Posterior vena cava (tissue), 2 donors: ENCODE measurements at places on chromosomes 6 and 20.

- no peak for DNase-seq
Measured at GRCh38 chr6:142841915-142842314, 103.1 kb downstream of the HIVEP2 start.

- DNase-seq, result no peak
Measured at GRCh38 chr20:13142143-13142542, 78.9 kb upstream of the ISM1 start.

DNA sequence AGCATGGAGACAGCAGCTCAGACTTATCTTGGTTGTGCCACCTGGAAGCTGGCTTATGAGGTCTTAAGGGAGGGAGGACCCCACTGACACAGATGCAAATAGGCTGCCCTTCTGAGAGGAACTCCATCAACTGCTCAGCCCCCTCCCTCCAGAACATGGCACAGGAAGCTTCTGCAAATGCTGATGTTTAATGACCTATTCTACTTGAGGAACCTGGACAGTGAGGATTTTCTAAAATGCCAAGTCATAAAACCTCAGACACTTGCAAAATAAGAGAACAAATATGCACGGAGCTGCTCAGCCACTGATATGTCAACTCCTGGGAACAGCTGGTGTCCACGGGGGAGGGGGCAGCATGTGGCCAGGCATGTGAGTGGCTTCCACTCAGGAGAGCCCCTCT lies 3.5 kb downstream of the CST9 start:
- DNase-seq, result no peak

DNA sequence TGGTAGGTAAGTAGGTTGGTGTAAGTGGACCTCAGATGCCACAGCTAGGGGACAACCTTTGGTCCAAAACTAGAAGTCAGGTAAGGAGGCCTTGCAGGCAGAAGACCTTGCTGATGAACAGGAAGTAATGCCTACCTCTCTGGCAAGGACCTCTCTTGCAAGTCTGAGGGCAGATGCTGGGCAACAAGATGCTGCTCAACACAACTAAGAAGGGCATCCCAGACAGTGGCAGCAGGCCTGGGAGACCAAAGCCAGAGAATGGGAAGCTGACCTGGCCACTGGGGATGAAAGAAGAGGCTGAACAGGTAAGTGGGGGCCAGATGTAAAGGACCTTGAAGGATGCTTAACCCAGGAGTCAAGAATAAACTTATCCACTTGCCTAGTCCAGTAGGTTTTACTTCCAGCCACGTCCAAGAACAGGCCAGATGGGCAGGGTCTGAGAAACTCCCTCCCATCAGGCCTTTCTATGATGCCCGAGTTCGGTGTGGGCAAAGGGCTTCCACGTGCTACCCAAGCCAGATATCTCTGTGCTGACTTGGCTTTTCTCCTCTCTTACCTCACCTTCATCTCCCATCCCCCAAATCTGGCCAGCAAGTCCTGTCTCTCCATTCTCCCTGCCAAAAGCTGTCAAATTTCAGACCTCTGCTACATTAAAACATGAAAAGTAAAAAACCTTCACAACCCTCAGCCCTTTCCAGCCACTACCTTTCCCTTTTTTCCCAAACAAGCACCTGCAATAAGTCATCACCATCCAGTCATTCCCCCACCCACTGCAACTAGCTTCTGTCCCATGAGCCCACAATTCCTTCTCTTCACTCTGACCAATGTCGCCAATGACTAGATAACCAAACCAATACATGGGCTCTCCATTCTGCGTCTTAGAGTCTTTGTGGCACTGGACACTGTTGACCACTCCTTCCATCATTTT lies 11.5 kb upstream of the PLCG1 start:
- no peak for DNase-seq

GRCh38 chr6:7544597-7544996 lies 3.1 kb downstream of the DSP start:
- no peak for DNase-seq

DNA sequence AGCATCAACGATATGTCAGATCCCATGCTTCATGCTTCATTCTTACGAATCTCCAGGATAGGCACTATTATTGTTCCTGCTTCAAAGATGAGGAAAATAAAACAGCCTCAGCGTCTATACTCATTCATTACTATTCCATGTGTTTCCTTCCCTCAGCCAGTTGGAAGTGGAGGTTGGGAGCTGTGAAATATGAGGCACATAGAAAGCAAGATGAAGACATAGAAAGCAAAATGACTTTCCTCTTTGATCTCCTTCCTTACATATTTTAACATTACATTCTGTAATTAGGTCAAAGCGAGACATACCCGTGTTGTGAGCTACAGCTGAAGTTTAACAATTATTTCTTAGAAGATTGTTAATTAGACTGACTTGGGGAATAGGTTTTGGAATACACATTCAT lies 125.4 kb downstream of the FYN start:
- no peak for DNase-seq

DNA sequence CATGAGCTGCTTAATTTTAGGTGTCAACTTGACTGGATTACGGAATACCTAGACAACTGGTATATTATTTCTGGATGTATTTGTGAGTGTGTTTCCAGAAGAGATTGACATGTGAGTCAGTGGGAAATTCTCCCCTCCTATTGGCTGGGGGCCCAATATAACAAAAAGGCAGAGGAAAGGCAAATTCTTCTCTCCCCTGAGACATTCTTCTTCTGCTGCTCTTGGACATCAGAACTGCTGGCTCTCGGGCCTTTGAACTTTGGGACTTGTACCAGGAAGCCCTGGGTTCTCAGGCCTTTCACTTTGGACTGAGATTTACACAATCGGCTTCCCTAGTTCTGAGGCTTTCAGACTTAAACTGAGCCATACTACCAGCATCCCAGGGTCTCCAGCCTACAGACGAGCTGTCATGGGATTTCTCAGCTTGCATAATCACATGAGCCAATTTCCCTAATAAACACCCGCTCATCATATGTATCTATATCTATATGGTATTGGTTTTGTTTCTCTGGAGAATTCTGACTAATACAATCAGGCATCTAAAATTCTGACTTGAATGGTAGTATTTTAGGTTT lies 7.6 kb upstream of the BTN3A3 start:
- DNase-seq, result no peak

- no peak for DNase-seq
Measured at GRCh38 chr6:43827898-43828297, 57.9 kb downstream of the VEGFA start.

- no peak for DNase-seq
Measured at GRCh38 chr20:48754292-48754691, 73.5 kb downstream of the PREX1 start.

GRCh38 chr6:22821664-22822320 lies 252.4 kb downstream of the HDGFL1 start:
- no peak for DNase-seq

DNA sequence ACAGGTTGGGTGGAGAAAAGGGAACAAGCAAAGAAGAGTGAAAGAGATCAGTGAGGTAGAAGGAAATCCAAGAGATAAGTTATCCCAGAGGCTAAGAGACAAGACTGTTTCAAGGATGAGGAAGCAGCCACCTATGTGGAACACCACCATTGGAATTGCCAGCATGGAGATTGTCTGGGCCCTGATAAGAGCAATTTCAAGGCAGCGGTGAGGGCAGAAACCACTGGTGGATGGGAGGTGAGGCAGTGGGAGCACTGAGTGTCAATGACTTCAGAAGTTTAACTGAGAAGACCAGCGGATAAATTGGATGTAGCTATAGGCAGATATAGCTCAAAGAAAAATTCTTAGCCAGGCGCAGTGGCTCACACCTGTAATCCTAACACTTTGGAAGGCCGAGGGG lies 56.7 kb downstream of the SNX5 start:
- DNase-seq, result peak; percentile 47

- no peak for DNase-seq
Measured at GRCh38 chr20:24064092-24064491, 75.5 kb upstream of the GGTLC1 start.

- DNase-seq, result no peak
Measured at GRCh38 chr6:34940030-34940434, 51.0 kb downstream of the ANKS1A start.

- DNase-seq, result no peak
Measured at GRCh38 chr6:136235233-136235564, 14.9 kb downstream of the MTFR2 start.

DNA sequence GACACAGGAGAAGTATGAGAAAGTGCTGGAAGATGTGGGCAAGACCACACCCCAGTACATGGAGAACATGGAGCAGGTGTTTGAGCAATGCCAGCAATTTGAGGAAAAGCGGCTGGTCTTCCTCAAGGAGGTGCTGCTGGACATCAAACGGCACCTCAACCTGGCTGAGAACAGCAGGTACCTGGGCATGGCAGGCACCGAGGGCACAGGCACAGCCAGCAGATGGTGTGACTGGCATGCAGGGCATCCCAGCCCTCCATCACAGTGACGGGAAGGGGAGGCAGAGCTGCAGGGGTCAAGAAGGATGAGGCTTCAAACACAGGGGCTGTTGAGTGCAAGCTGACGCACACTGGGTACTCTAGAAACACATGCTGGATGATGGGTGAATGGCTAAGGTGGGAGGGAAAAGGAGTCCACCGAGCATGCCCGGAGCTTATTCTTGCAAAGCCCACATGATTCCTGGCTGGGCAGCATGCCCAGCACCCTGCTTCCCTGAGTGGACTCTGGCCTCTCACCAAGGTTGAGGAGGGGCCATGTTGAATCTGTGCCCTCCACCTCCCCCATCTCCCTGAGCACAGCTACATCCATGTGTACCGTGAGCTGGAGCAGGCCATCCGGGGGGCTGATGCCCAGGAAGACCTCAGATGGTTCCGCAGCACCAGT lies 26.3 kb downstream of the SPDEF start:
- no peak for DNase-seq

DNA sequence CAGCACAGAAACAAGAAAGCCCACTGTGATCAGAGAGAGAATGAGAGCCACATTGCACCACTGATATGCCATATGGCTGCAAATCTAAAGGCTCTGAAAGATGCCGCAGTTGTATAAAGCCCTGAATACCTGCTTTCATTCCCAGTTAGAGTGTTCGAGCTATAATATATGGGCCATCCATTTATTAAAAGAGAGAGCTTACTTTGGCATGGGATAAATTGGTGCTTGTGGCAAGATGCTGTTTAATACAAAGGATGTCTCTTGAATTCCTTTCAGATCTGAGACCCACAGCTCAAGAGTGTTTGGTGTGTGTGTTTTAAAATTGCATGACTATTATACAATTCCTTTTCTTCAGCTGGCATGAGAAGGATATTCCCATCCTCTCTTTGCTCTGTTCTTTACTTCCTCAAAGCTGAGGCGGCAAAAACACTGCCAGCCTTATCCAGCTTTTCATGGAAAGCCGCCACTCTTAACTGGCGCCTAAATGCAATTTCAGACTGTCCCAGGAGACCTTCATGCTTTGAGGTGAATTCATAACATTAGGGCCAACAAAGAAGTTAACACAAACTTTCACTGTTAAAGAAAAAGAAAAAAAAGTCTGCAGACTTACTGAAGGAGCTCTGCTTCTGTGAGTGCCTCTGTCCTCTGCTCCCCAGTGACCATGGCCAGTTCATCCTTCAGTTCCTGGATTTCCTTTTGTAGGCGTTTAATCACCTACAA lies 147.6 kb downstream of the KIF6 start:
- no peak for DNase-seq

DNA sequence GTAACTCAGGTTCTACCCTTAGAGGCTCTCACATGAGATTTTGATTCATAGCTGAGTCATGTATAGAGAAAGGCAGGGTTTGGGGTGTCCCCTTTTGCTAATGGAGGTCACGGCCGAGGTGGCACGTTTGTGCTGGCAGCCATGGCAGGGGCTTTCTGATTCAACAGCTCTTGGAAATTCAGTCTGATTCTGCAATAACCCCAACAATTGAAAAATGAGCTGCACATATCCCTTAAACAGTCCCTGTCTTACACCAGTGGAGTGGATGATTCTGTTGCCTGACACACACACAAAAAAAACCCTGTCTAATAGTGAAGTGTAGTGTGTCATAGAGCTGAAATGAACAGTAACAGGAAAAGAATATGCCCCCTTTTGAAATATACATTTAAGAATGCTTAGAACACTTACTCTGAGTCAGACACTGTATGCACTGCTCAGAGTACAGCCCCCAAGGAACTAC lies 40.4 kb upstream of the ARG1 start:
- DNase-seq, result no peak

- no peak for DNase-seq
Measured at GRCh38 chr20:60125513-60125912, 167.3 kb downstream of the CDH26 start.

GRCh38 chr6:158711264-158711663 lies 61.4 kb downstream of the SYTL3 start:
- DNase-seq, result no peak

- DNase-seq, result no peak
Measured at GRCh38 chr6:157163434-157164159, 159.7 kb downstream of the TMEM242 start.

DNA sequence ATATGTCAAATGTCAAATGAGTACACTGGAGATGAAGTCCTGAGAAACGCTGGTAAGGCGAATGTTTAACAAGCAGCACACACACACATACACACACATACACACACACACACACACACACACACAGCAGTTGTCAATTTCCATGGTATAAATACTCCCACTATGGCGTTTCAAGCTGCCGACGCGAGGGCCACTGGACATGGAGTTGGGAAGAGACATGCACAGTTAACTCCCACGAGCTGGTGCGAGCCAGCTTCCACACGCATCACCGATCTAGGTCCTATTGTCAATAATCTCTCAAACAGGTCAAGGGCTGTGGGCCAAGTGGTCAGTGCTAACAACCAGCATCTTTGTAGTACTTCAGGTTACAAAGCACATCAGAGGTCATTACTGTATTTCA lies 58.9 kb downstream of the TRERF1 start:
- no peak for DNase-seq

- no peak for DNase-seq
Measured at GRCh38 chr6:22298475-22298890, 1.6 kb upstream of the PRL start.

GRCh38 chr20:35791821-35792220 lies 20.0 kb downstream of the PHF20 start:
- DNase-seq, result peak; percentile 76

DNA sequence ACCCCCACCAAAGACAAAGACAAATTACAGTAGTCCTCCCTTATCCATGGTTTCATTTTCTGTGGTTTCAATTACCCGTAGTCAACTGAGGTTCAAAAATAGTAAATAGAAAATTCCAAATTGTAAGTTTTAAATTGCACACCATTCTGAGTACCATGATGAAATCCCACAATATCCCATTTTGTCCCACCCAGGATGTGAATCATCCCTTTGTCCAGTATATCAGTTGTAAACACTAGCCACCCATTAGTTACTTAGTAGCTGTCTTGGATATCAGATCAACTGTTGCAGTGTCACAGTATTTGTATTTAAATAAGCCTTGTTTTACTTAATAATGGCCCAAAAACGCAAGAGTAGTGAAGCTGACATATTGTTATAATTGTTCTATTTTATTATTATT lies 364.0 kb upstream of the ARID1B start:
- no peak for DNase-seq

DNA sequence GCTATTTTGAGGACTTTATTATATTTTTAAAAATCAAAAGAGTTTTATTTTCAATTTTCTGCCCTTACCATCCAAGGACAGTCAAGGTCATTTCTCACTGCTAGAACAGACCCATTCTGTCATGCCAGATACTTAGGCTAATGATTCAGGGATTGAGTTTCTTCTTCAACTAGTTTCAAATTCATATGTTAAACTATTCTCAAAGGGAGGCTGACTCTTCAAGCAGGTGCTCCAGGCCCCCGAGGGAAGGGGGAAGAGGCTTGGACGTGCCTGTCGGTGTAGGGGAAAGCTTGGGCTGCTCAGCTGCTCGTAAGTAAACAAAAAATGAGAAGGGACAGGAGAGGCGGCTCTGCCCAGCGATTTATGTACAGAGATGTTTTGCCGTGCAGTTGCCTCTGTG lies 69.4 kb upstream of the MYLIP start:
- no peak for DNase-seq
